ENCODE measurements at places on chromosomes 13 and 19.

DNA sequence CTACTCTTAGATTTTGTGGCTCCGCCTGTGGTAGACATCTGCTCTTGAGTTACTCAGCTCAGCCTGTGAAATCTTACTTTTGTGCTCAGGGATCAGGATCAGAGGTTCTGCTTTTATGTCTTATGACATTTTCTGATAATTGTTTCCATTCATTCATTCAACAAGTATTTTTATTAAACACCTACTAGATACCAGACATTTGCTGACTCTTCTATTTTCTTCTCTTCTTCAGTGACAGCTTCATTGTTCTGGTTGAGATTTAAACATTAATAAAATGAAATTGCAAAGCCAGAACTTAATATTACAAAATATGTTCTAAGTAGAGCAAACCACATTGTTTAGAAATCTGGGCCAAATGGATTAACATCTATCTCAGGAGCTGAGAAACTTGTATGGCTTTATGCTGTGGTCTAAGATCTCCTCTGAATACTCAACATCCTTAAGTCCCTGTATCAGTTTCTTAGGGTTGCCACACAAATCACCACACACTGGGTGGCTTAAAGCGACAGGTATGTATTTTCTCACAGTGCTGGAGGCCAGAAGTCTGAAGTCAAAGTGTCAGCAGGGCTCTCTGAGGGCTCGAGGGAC is 15.8 kb upstream of the MICU2 start:
- DNase-seq: no peak

GRCh38 chr13:99080131-99080530 is 102.3 kb upstream of the DOCK9 start:
- DNase-seq: no peak

DNA sequence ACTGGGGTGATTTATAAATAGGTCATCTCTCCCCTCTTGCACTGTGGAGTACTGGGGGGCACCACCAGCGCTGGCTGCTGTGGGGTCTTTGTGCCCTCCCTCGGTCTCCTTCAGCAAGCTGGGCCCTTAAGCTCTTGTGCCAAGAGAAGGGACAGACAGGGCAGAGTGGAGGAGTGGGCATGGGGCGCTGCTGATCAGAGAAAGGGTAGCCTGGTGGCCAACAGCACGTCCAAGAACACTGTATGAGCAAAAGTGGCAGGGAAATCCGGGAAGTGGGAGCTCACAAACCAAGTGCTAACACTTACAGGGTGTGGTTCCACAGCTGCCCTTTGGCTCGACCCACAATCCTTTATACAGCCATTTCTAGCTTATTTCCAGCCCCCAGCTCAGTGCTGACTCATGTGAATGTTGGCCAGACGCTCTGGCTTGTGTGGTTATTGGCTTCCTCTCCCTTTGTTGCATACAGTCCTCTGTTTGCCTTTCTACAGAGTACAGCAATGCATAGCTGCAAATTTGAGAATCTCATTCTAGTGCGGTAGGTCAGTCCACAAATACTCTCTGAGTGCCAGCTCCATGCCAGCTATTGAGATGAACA is 298.8 kb downstream of the SHISA2 start:
- DNase-seq: no peak

DNA sequence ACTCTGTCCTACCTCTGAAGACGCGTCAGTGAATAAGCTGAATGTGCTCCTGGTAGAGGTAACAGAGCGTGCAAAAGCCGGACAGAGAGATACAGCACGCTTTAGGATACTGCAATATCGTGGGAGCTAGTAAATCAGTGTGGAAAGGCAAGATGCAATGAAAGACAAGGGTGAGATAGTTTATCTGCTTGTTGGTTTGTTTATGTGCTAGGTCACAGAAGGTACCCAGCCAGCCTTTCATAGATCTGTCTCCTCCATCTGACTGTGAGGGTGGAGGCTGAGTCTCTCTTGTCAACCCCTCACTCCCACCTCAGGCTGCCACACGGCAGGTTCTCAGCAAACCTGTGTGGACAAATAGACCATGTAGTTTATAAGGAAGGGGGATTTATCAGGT is 904 bp upstream of the GIPC1 start:
- no peak for DNase-seq

GRCh38 chr19:31175564-31176348 is 173.5 kb downstream of the TSHZ3 start:
- DNase-seq: no peak

DNA sequence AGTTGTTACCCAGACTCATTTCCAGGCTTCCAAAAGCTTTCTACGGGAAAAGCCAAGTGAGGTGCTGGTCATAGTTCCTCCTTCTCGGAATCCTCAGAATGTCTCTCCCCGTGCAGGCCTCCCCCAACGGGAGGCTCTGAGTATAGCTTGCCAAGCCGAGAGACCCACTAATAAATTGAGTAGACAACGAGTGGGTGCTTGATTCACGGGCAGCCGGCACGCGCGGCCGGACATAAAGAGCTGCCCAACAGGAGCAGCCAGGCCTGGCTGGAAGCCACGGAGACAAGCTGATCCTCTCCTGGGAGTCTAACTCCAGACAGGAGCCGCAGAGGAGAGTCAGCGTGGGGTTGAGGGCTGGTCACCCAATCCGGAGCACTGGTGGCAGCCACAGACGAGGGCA is 43.4 kb upstream of the MEDAG start:
- DNase-seq: peak; percentile 53

DNA sequence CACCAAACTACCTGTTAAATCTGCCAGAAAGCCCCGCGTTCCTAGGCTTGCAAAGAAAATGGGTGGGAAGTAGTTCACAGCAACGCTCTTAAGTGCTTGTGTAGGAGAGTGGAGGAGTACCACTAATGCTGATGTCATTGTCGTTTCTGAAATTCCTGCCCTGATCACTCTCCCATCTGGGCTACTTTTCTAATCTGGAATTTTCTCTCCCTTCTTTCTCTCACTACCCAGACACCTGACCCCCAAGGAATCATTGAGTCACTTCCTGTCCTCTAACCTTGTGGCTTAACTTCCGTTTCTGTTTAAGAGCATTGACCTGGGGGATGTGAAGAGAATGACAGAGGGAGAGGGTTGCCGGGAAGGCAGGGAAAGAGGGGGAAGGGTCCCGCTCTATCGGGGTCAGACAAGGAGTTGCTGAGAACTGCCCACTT is 98.7 kb downstream of the STARD13 start:
- no peak for DNase-seq

GRCh38 chr19:10010247-10010691 is at the start of gene COL5A3:
TSS of gene COL5A3 (minus strand) at chr19:10010504. CDS start at chr19:10010385, 119 bp downstream.
- DNase-seq: no peak

- peak; percentile 75 for DNase-seq
These were observed 20.0 kb upstream of the ZDHHC20 start for GRCh38 chr13:21478881-21479808.
